Kasumi-1 (cell line): ENCODE measurements at places on chromosomes 1 and 21.

- no peak for DNase-seq
Measured at GRCh38 chr1:113226148-113226547, 153.2 kb downstream of the LRIG2 start.

DNA sequence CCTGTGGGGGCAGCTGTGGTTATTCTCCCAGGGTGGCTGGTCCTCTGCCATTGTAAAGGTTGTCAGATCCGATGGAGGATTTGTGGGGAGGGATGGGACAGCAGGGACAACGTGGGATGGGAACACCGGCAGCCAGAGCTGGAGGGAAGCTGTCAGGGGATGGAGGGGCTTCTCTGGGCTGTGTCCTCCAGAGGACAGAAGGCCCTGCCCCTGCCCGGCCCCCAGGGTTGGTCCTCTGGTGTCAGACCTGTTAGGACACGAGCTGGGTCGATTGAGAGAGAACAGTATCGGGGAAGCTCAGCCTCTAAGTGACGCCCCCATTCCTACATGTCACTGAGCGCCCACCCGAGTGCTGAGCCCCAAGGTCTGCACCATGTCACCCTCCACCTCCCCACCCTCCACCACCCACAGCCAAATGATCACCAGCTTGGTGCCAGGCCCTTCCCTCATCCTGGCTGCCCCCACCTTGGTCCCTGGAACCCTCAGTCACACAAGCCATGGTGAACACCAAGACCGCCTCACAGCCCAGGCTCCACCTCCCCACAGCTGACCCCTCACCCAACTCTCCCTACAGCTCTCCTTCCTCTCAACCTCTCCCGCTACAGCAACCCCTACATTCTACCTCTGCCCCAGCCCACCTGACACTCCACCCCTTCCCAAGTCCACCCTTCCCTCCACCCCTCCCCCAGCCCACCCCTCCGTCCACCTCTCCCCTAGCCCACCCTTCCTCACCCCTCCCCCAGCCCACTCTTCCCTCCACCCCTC is 244.4 kb downstream of the MATN1 start:
- no peak for DNase-seq

DNA sequence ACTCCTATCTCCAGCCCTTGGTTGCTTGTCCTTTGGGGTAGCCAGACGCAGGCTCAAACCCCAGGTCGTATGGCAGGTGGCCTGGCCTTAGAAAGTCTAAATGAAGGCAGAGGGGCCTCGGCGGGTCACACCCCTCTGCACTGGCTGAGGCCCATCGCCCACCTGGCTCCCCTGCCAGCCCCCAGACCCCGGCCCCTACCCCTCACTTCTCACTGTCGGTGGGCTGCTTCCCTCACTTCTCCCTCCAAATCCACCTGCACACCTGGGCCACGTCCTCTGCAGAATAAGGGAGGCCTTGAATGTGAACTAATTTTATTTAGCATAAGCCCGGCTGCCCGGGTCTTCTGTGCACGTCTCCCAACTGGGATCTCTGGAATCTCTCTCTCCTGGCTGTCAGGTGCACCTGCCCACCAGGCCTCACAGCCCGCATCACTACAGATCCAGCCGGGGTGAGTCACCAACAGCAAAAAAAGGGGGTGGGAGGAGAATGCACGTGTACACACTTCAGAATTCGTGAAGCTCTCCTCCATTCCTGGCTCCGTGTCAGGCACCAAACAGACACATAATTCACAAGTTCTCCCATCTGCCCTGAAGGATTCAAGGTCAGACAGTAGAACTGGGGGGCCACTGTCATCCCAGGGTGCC is 107.5 kb upstream of the SIM2 start:
- DNase-seq = no peak

DNA sequence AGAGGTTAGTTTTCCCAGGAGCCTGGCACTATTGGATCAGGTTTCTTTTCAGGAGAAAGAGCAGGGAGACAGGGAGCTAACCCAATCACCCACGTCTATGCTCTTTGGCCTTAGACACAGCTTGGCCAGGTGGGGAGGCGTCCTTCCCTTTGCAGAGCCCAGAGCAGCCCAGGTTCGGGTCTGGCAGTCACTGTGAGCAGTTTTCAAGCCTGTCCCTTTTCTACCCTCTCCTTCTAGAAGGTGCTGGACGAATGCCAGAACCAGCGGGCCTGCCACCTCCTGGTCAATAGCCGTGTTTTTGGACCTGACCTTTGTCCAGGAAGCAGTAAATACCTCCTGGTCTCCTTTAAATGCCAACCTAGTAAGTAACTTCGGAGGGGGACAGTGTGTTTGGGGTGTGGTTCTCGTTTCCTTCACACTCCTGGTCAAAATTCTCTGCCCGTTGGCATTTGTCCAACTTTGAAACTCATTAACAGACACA is 44.9 kb downstream of the EVA1C start:
- no peak for DNase-seq

GRCh38 chr1:18057623-18058022 is 50.0 kb upstream of the IGSF21 start:
- DNase-seq = no peak

GRCh38 chr1:91583326-91583755 is 82.7 kb downstream of the CDC7 start:
- no peak for DNase-seq

DNA sequence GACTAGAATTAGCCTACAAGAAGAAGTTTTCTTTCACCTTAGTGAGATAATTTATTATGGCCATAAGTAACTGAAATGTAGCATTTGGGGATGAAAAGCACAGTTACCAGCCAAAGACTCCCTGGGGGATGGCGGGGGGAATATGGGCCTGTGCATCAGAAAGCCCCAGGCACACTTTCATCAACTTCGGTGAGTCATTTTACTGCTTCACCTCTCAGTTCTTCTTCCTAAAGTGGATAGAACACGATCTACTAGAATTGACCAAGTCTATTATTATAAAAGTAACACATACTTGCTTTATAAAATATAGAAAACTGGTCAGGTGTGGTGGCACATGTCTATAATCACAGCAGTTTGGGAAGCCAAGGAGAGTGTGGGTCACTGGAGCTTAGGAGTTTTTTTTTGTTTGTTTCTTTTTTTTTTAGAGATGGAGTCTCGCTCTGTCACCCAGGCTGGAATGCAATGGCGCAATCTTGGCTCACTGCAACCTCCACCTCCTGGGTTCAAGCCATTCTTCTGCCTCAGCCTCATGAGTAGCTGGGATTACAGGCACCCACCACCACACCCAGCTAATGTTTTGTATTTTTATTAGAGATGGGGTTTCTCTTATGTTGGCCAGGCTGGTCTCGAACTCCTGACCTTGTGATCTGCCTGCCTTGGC is 141.8 kb downstream of the ZZZ3 start:
- DNase-seq = no peak

- peak; percentile 80 for DNase-seq
Measured at GRCh38 chr1:153490272-153491051, 30.0 kb upstream of the S100A7 start.

GRCh38 chr21:18913914-18914313 is 510.3 kb upstream of the TMPRSS15 start:
- no peak for DNase-seq

DNA sequence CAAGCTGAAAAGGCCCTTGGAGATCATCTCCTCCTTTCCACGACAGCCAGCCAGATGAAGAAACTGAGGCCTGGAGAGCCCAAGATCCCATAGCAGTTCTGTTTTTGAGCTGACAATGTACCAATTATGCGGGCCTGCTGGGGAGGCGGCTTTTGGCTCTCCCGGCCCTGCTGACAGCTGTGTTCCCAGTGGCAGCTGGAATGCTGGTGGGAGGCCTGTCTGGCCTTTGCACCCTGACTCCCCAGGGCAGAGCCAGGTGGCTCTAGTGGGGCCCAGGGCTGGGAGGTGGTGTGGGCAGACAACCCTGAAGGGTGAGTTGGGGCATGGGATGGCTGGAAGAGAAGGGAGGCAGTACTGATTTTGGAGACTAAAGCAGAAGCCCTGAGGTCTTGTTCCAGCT is 30.7 kb upstream of the WASF2 start:
- DNase-seq = no peak

DNA sequence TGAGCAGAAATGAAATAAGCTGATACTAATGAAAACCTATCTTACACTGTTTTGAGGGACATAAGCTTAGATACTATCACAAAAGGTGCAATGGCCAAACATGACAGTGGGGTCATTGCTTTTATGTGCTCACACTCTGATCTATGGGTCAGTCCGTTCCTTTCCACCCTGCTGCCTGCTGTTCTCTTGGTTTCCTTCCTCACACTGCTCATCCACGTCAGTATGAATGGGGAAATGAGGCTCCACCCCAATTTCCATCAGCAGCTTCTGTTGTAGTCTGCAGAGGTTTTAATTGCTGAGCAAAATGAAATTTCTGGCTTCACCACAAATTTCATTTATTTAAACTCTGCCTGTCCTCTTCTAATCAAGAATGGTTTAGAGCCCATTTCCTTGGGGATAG is 155.2 kb downstream of the GABPA start:
- no peak for DNase-seq

- DNase-seq = no peak
Measured at GRCh38 chr1:206497363-206497762, 10.0 kb upstream of the RASSF5 start.

GRCh38 chr1:204080163-204080903 is 7.4 kb downstream of the SOX13 start:
- DNase-seq = no peak

GRCh38 chr1:19222573-19222972 is 12.5 kb upstream of the UBR4 start:
- no peak for DNase-seq

- DNase-seq = no peak
Measured at GRCh38 chr1:220726634-220727033, 21.5 kb upstream of the MTARC2 start.

GRCh38 chr1:8976338-8976737 is 30.7 kb downstream of the CA6 start:
- no peak for DNase-seq

GRCh38 chr1:93690921-93691789 is 9.5 kb upstream of the BCAR3 start:
- DNase-seq = peak; percentile 6

GRCh38 chr1:169019419-169020058 is 87.0 kb upstream of the ATP1B1 start:
- no peak for DNase-seq

DNA sequence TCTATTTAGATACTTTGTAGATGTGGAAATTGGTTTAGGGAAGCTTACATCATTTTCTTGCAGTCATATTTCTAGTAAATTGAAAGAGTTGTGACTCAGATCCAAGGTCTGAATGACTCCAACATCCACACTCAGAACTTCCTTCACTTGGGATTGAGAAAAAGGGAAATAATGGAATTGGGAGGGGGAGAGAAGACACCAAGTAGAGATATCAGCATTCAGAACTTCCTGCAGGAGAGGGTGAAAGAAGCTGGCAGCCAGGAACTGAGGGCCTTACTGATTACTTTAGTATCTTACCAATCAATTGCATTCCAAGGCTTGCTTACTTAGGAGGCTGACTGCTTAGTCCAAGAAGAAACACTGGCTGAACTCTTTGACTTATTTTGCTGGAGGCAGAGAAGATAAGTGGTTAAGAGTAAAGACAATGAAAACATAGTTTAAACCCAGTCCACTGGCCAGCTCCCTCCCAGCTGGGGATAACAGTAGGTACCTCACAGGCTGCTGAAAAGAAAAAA is 21.7 kb downstream of the APP start:
- DNase-seq = no peak

DNA sequence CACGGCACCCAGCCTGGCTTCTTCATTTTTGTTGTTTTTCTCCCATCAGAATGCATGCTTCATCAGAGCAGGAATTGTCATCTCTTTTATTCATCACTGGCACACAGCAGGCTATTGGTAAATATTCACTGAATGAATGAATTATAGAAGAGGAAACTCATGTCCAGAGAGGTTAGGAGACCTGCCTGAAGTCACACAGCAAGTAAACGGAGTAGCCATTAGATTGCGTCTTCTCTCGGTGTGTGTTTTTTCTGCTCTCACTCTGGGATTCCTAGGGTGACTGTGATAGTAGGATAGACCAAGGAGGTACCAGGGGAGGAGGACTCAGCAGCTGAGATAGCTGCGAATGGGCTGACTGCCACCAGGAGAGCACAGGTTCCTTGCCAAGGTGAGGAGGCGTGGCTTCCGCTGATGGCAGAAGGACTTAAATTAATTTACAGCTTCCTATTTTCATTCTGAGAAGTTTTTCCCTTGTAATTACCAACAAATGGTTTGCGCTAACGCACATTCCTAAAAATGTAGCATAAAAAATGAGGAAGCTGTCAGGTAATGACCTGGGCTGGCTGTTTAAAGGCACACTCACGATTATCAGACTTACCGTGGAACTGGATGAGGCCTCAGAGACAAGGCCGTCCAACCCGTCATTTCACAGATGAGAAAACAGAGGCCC is 4.5 kb upstream of the NCMAP start:
- no peak for DNase-seq

GRCh38 chr1:171252482-171252881 is 4.2 kb downstream of the FMO1 start:
- DNase-seq = no peak
